ENCODE measurements at places on chromosomes 1 and 21.
A peak's percentile ranks its signal among the peaks of the same experiment; 100 is the strongest.

GRCh38 chr1:209368864-209369598, 214.5 kb upstream of the CAMK1G start:
- DNase-seq = no peak

GRCh38 chr1:215181518-215181917, 99.0 kb downstream of the KCNK2 start:
- no peak for DNase-seq

DNA sequence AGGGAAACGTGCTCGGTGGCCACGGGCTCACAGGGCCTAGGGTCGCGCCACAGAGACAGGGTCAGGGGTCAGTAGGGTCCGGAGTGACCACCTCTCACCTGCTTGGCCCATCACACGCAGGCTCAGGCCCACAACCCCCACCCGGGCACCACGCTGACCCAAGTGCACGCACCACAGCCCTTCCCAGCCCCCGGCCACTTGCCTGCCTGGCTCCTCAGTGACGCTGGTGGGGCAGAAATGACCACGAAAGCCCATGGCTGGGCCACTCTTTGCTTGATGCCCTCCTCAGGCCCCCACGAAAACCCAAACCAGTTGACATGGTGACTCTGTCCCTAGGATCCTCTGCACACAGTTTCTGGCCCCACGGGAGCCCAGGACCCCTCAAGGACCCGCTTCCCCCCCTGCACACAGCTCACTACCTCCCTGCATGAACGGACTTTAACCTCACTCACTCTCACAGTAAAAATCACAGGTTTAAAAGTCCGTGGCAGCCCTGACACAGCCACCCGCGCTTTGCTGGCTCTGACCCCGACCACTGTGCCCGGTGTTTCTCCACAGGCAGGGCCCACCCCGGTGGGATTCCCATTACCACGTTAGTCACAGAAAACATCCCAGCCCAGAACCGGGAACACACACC, 20.7 kb downstream of the NADK start:
- DNase-seq = no peak

GRCh38 chr1:24481101-24481500, 21.5 kb upstream of the RCAN3 start:
- DNase-seq = peak; percentile 45

DNA sequence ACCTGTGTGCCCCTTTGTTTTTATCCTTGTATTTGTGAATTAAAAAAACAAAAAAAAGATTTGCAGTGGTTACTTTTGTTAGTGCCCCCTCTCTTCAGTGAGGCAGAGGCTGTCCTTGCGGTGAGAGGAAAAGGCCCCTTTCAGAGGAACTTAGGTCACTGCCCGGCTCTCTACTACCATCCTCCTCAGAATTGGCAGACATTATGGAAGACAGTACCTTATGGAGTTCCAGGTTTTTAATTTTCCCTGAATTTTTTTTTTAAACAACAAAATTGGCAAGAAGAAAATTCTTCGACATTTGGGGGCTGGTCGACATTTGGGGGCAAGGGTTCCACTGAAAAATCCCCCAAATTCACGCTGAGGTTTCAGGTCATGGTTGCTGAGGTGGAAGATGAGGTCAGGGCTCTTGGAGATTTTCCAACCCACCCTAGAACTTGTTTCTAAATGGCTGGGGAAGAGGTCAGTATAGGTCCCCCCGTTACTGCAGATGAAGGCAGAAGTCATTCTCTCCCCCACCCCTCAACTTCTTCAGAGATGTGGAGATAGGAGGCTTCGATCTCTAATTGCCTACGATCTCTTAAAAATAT, 5.3 kb downstream of the RXFP4 start:
- no peak for DNase-seq

GRCh38 chr1:33096363-33097005, 15.5 kb downstream of the AZIN2 start:
- DNase-seq = no peak

DNA sequence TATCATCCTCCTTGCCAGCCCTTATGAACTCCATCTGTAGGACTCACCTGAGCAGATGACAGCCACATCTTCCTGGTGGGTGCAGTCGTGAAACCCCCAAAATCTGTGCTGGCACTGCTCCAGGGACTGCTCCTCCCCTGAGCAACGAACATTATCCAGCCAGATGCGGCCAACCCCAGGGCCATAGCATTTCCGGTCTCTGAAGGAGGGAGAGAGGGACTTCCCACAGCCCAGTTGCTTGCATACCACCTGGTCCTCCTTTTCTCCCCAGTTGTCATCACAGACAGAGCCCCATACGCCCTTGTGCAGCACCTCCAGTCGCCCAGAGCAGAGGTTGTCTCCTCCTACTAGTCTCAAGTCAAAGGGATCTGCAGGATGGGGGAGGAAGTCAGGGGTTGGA, 8.5 kb downstream of the CD5L start:
- DNase-seq = no peak

- DNase-seq = no peak
Measured at GRCh38 chr1:53371121-53371666, 43.3 kb upstream of the LRP8 start.

DNA sequence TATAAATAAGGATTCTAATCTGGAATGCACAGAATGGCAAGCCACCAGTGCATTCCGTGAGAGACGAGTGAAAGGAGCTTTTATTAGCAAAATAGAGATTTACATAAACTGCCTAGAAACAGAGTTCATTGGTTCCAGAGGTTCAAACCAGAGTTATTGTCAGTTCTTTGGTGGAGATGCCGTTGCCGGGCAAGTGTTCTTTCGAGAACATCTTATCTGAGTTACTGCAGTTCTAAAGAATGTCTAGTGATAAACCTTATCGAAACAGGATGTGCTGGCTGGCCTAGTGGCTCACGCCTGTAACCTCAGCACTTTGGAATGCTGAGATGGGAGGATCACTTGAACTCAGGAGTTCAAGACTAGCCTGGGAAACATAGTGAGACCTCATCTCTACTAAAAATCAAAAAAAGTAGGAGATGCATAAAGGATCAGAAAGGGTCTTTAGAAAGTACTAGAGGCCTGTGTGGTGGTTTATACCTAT, 19.9 kb upstream of the EVI5 start:
- no peak for DNase-seq

DNA sequence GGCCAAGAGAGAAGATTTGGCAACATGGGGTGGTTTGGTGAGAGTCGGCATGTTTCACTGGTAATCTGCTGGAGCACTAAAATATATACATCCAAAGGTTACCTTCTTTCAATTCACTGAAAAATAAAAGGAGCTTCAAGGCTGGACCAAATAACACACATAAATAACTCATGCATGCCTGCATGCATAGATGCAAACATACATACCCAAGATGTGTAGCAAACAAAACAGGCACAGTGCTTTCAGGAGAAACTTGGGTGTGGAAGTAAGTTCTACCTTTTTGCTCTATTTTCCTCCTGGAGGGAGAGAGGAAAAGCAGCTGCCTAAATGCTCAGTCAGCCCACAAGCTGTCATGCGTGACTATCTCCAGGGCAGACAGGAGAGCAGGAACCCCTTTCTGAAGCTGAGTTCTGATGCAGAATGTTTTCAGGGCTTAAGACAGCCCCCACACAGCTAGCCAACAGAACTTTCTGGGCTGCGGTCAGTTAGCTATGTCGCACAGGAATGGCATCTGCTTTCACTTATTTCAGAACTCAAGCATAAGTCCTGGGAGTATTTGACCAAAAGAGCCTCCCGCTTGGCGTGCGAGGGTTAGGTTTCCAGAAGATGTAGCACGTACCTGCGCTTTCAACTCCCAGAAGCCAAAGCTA, 166.2 kb downstream of the TOMM20 start:
- DNase-seq = no peak

DNA sequence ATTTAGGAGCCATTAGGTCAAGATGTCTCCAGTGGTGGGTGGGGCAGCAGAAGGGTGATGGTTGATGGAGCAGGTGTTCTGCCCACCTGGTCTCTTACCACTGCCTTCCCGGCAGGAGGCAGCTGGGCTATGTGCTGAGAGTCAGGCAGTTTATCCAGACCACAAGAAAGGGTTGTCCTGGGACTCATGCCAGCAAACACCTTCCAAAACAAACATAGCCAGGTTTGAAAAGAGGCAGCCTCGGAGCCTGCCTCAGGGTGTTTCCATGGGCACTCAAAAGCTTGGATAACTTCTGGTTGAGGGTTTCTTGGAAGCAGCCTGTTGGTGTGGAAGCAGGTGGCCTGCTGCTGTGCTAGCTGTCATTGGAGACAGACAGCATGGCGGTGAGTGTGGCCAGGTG, 187.2 kb downstream of the PCP4 start:
- DNase-seq = no peak

DNA sequence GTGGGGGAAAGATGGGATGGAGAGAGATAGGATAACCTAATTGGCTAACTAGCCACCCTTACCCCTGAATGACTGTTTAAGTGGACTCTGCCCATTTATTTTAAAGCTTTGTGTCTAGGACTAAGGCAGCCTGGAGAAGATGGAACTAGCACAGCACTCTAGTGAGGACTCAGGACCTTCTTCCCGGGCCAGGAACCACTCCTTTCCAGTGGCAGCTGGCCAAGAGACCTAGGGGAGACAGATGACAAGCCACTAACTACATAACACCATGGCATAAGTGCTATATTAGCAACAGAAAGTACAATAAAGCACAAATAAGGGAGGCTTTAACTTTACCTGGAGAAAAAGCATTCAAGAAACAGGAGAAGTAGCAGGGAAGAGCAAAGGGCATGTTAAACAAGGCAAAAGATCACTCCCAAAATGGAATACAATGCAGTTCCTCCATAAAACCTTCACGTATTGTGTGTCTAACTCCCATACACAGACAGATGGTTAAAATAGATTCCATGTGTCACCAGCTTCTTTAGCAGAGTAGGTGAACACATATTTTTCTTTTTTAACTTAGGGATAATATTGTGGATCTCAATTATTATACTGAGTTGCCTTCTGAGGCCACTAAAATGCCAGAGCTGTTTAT, 20.6 kb downstream of the CLCA1 start:
- no peak for DNase-seq

- DNase-seq = no peak
Measured at GRCh38 chr1:169250022-169250421, 117.6 kb downstream of the NME7 start.
